KBM-7 (cell line): ENCODE measurements at places on chromosomes 1 and 21.

- peak; percentile 72 for DNase-seq
Observed at GRCh38 chr1:72281144-72281543, 1.2 kb downstream of the NEGR1 start.

DNA sequence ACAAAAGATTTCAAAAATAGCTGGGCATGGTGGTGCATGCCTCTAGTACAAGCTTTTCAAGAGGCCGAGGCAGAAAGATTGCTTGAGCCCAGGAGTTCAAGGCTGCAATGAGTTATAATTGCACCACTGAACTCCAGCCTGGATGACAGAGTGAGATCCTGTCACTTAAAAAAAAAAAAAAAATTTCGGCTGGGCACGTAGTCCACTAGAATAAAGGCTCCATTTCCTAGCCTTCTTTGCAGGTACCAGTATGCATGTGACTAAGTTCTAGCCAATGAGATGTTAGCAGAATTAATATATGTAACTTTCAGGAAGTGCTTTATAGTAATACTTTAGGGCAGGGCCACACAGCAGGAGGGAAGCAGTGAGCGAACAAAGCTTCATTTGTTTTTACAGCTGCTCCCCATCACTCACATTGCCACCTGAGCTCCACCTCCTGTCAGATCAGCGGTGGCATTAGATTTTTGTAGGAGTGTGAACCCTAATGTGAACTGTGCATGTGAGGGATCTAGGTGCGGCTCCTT is 28.8 kb upstream of the SYDE2 start:
- DNase-seq, result no peak

GRCh38 chr1:234932511-234933430 is 195.9 kb downstream of the TOMM20 start:
- no peak for DNase-seq

DNA sequence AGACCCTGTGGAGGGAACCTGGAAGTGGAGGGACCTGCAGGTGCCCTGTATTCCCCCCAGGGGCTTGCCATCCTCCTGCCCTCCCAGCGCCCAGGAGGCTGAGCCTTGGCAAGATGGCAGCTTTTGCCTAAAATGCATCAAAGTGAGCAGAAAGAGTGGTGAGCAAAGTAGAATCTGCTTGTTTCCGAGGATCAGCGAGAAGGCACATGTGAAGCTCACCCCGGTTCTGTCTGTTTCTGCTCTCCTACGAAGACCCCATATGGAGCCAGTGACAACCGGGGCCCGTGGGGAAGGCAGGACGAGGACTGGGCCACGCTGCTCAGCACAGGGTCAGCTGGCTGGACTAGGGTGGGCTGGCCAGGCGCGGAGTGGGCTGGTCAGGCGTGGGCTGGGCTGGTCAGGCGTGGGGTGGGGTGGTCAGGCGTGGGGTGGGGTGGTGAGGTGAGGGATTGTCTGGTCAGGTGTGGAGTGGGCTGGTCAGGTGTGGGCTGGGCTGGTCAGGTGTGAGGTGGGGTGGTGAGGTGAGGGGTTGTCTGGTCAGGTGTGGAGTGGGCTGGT is 5.2 kb upstream of the FNDC10 start:
- DNase-seq, result no peak

GRCh38 chr1:26832249-26832960 is 5.9 kb downstream of the ZDHHC18 start:
- no peak for DNase-seq

DNA sequence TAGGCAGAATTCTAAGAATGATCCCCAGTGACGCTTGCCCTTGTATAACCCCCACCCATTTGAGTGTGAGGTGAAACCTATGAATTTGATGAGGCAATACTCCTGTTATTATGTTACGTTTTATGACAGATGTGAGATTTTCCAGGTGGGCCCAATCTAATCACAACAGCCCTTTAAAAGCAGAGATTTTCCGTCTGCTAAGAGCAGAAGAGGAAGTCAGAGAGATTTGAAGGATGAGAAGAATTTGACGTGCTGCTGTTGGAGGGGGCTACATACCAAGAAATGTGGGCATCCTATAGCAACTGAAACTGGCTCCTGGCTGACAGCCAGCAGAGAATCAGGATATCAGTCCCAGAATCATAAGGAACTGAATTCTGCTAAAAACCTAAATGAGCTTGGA is 2.4 kb upstream of the SLC19A2 start:
- peak; percentile 17 for DNase-seq

DNA sequence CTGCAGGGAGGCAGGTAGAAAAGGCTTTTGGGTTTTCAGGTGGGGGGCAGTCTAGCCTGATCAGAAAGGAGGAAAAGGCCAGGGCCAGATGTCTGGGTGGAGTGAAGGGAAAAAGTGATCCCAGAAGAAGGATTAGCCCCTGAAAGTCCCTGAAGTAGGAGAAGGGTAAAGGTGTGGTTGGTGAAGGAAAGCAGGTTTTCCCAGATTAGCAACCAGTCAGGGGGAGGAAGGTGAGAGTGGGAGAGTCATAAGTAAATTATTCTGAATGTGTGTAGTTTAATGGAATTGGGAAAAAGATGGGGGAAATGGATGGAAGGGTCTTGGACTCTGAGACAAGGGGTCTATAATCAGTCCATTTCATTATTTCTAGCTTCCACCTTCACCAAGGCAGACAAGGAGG is 647 bp upstream of the SPRR1A start:
- no peak for DNase-seq

GRCh38 chr1:9289711-9290485 is 2.8 kb upstream of the SPSB1 start:
- no peak for DNase-seq

DNA sequence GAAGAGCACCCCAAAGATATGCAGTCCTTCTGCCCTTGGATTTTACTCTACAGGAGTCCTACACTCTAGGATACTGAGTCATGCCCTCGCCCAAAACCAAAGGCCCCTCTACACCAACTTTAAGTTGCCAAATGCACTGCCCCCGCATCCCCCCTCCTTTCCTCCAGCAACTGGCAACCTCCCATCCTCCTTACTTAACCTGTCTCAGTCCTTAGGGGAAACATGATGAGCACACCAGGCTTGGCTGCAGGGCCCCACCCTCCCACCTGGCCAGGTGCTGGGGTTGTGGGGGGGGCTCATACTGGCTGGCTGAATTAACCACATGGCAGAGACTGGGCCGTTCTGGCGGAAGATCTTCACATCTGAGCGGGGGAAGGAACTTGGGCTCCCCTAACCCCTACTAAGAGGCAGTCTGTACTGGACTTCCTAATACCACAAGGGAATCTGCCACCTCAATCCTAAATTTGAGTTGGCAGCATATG is 1.2 kb downstream of the HDGF start:
- DNase-seq, result no peak

- no peak for DNase-seq
Observed at GRCh38 chr21:41684381-41685245, 82.2 kb downstream of the RIPK4 start.

- no peak for DNase-seq
Observed at GRCh38 chr1:24186031-24186710, 918 bp downstream of the IFNLR1 start.

DNA sequence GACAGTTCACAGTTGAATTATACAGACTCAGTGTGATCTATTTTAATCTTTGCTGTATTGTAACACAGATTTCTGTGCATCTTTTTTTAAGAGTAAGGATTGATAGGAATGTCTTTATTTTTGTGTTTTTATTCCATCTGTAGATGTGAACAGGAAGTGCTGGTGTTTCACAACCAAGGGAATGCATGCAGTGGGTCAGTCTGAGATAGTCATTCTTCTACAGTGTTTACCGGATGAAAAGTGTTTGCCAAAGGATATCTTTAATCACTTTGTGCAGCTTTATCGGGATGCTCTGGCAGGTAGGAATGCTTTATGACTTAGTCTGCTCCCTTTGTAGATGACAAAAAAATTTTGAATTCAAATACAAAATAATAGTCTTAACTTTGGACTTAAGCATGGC is 84.5 kb downstream of the CC2D1B start:
- DNase-seq, result no peak

- DNase-seq, result peak; percentile 4
Observed at GRCh38 chr1:196308176-196308575, 300.1 kb downstream of the KCNT2 start.

- DNase-seq, result no peak
Observed at GRCh38 chr1:157831968-157832626, 9.5 kb downstream of the CD5L start.

DNA sequence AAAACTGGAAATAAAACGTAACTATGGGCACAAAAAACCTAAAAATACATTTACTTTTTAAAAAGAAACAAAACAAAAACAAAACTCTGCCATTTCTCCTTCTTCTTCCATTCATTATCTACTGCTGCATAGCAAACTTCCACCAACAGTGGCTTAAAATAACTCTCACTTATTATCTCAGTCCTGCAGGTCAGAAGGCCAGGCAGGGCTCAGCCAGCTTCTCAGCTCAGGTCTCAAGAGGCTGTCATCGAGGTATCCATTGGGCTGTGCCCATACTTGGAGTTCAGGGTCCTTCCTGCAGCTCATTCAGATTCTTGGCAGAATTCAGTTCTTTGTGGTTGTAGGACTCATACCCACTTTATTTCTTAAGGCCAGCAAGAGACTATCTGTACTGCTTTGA is 352.7 kb upstream of the PLD5 start:
- DNase-seq, result no peak

- DNase-seq, result peak; percentile 73
Observed at GRCh38 chr1:153509729-153510354, 25.9 kb downstream of the S100A6 start.

DNA sequence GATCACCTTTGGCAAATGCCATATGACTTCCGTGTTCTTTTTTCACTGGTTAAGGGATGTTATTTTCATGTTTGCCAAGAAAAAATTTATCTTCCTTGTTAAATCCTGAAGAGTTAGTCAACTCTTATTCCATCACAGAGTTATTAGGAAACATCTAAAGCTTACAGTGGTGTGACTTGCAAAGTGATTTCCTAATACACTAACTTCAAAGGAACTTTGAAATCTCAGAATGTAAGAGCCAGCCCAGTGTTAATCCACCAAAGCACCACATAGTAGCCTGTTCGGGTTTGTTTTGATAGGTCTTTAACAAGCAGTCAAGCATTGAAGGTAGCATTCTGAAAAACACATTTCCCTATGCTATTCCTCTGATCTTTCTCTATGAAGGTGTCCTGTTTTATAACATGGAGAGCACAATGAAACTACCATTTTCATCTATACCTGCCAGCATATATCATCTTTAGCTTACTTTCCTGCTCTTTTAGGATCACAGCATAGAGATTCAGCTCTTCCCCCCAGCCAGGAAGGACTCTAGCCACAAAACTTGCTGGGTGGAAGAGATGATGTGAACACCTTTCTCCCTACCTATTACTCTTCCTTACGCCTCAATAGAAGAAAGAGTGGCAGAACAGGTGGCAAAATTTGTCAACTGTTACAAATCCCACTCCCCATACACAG is 82.4 kb upstream of the MAGI3 start:
- no peak for DNase-seq

- DNase-seq, result peak; percentile 52
Observed at GRCh38 chr1:167722152-167722869, 529 bp downstream of the MPZL1 start.

DNA sequence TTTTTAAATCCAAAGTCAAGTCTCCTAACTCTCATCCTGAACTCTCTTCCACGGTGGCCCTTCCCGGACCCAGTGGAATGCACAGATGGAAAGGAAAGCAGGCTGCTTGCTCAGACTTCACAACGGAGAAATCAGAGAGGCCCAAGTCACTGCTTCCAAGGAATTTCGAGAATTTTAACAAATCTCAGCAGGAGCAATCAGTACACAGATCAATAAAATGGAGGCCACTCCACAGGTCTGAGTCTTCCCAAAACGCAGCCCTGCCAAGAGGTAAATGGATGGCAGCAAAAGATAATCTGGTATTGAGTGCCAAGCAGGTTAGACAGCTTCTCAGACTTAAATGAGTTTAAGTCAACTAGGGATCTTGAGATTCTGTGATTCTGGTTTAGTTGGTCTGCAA is 81.1 kb upstream of the TIAM1 start:
- no peak for DNase-seq

GRCh38 chr1:246705368-246705767 is 18.8 kb upstream of the SCCPDH start:
- no peak for DNase-seq

DNA sequence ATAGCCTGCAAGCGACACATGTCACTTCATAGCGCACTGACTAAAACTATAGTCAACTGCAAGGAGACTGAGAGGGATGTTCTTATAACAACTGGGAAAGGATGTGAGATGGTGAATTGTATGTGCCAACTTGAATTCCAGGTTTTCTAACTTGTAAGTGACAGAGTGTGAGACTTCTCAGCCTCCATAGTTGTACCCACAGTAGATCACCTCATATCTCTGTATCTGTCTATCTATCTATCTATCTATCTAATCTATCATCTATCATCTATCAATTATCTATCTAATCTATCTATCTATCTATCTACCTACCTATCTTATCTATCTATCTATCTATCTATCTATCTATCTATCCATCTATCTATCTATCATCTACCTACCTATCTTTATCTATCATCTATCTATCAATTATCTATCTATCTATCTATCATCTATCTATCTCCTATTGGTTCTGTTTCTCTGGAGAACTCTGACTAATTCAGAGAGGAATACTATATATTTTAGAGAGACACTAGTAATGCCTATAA is 162.3 kb downstream of the CTH start:
- no peak for DNase-seq
